NCI-H1436 treated with DMSO at 0.1 percent for 48 hours (cell line): ENCODE measurements at places on chromosomes 4 and X.
A peak's percentile ranks its signal among the peaks of the same experiment; 100 is the strongest.

GRCh38 chr4:169272265-169272886, 1.6 kb upstream of the SH3RF1 start:
- no peak for DNase-seq

GRCh38 chr4:48766131-48766792, 13.8 kb downstream of the FRYL start:
- no peak for DNase-seq

GRCh38 chrX:85203461-85203970, 40.1 kb downstream of the SATL1 start:
- no peak for DNase-seq

- no peak for DNase-seq
Measured at GRCh38 chr4:90357117-90357710, 230.0 kb downstream of the CCSER1 start.

- no peak for DNase-seq
Measured at GRCh38 chrX:40094041-40094899, 3.5 kb downstream of the BCOR start.

GRCh38 chrX:42495139-42495538, 282.8 kb downstream of the PPP1R2C start:
- DNase-seq: peak; percentile 1

DNA sequence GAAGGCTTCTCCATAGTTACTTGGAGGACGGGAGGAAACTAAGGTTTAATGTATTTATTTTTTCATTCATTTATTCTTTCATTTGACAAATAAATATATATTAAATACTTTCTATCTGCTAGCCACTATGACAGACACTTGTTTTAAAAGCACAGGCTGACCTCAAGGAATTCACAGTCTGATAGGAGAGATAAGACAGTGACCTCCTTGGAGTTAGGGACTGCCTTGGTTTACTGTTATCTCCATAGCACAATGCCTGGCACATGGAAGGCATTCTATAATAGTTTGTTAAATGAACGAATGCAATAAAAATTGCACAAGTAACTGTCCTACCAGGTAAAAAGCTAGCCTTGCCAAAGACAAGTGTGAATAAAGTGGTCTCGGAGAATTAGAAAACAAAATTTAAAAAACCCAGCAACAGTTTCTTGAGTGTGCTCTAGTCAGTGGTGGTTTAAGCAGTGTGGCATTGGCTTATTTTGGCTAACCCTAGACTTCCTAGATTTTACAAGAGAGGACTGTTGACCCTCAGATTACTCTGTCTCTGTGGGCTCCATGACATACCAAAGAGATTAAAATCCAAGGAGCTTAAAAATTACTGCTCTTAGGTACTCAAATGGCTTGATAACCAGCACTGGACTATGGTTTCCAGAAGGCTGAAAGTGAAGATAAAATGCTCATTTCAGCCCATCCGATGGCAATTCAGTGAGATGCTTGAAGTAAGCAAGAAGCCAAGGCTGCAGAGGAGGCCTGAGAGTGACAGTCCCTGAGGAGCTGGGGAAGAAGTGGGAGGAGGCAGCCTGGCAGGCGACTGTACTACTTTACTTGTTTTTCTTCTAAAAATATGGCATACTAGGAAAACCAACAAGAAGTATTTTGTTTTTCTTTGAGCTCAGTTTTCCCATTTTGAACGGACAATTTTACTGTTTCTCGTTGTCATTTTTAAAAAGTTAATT, 9.6 kb downstream of the AFP start:
- DNase-seq: no peak

GRCh38 chr4:37748485-37748884, 62.3 kb upstream of the RELL1 start:
- no peak for DNase-seq

- no peak for DNase-seq
Measured at GRCh38 chrX:40152173-40152711, 54.5 kb upstream of the BCOR start.

DNA sequence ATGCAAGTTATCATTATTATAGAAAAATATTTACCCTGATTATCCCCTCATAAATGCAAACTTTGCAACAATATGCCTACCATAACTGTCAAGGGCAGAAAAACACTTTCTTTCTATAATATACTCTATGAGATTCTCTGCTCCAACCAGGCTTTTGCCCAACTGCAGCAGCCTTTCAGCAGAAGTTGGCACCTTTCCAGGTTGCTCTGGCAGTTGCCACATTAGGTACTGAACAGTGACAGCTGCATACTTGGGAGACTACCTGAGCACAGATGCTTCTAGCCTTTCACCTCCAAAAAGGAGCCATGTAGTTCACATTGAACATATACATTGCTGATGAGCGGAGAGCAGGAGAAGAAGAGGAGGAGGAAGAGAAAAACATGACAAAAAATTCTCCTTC, 69.5 kb upstream of the BRWD3 start:
- DNase-seq: no peak

GRCh38 chrX:20740443-20740842, 473.7 kb upstream of the RPS6KA3 start:
- no peak for DNase-seq
